ENCODE measurements at places on chromosomes 6 and 20. TPM values are rescaled to one million over a fixed set of nuclear protein-coding genes. Genes with fewer than 3 reads are reported as not detected.

The RAET1L gene
- not detected for total RNA-seq

The KHDRBS2 gene
- 0.18 TPM for total RNA-seq

The OXT gene
- not detected for total RNA-seq

The FAM217A gene
- not detected for total RNA-seq

The MYMX gene
- not detected for total RNA-seq

The SCUBE3 gene
- total RNA-seq = 2.0 TPM

The SLC4A11 gene
- 12.7 TPM for total RNA-seq

All from prostate gland (tissue), 2 donors.